ENCODE measurements at places on chromosomes 4 and X. TPM values are rescaled to one million over a fixed set of nuclear protein-coding genes. Genes with fewer than 3 reads are reported as not detected.
A peak's percentile ranks its signal among the peaks of the same experiment; 100 is the strongest.

Gene HSFX3
- total RNA-seq = not detected

Gene SATL1
- not detected for total RNA-seq

DNA sequence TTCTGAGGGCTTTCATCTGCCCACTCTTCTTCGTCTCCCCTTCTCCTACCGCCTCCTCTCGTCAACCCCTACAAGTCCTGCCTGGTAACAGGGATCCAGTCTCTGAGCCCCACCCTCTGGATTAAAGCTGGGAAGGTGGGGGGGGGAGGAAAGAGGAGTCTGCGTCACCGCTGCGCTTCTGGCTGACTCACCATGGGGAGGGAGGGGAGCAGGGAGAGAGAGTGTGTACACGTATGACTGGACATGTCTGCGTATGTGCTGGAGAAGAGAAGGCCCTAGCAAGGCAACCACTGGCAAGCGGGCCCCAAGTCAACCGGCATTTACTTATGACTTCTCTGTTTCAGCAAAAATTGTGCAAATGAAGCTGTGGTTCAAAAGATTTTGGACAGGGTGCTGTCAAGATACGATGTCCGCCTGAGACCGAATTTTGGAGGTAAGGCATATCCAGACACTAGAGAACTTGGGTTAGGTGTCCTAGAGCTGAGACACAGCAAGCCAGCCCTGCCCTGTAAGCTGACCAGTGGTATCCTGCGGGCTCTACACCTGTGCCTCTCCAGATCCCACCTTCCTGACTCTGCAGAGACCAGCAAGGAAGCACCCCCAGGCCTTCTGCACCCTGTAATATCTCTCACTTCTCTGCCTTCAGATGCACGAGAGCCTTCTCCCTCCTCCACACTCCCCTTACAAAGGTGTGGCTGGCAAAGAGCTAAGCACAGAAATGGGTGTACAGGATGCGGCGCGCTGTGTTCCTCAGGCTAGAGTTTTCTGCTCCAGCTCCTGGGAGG is 2.5 kb downstream of the GABRQ start:
- DNase-seq = no peak

DNA sequence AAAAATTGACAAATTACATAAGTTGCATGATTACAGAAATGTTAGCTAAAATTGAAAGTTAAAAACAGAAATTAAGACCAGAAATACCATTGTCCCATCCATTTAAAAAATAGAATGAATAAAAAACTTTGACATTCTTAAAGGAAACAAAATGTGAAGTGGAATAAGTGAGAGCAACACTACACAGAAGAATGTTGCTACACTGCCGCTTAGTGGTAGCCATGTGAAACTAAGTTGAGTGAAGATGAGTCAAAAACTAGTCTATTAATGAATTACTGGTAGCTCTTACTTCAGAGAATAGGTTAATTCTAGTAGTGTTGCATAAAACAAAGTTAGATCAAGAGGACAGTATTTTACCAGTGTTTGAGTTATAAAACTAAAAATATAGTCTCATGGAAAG is 571.0 kb upstream of the KLHL4 start:
- peak; percentile 7 for DNase-seq

- DNase-seq = no peak
Measured at GRCh38 chr4:164524789-164525188, 229.1 kb upstream of the SMIM31 start.

DNA sequence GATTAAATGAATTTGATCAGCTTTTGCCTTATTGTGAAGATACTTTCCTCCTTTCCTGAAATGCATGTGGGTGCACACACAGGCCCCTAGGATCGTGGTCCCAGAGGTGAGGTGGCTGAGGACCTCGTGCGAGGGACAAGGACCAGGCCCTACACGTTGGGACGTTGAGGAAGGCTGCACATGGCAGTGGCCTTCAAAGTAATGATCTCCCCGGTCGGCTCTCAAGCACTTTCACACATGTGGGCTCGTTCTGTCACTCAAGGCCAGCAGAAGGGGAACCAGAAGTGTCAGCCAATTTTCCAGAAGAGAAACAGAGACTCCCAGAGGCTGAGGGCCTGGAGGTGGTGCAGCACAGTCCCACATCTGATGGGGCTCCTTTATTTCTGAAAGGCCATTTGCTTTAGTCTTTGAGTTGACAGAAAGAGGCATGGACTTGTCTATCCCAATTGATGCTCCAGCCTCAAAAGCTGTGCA is 196.8 kb downstream of the AFAP1 start:
- no peak for DNase-seq

DNA sequence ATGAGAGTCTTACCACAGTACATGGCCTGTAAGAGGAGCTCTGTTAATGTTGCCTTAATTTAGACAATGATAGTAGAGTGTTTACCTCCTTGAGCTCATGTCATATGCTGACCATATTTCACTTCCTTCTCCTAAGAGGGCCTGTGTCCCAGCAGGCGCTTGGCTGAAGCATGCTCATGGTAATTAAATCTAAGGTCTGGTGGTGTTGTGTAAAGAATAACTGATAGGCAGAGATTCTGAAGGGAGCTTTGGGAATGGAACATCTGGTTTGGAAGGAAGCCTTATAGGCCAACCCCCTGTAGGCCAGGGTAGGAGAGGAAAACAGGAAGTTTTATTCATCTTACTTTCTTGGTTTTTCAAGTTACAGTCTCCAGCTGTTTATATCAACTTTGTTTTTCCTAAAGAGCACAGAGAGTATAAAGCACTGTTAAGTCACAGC is 300.2 kb downstream of the USP46 start:
- no peak for DNase-seq

DNA sequence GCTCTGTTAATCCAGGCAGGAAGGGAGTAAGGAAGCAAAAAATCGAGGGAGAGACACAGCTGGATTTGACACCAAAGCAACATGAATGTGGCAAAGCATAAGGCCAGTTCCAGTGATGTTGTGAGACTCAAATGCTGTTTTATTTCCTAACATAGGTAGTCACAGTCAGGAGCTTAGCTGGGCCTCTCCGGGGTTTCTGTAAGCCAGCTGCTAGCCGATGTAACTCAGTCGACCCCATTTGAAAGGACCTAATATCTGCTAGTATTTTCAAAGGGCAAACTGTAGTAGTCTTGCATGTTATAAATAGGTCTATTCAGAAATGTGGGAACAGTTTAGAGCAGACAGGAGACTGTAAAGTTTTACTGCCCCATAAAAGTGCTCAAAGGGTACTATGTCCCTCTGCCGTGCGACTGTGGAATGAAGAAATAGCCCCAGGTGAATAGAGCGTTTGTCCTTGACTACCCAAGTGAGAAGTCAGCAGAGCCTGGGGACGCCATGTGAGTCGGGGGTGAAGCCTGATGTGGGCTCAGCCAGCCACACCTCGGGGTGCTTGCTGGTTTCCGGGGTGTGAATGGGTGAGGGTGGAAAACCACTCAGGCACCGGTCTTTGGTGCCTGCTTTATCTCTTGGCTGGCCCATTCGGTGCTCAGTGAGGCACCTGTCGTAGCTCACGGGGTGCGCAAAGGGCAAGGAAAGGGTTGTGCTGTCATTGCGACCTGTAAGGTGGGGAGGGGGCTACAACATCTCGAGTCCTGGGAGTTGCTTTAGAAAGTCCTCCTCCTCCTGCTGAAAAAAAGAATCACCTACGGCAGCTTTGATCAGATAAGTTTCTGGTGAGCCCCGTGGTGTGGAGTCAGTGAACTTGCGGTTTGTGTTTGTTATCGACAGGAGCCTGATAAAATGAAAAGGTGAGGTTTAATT is 745 bp downstream of the TRIM2 start:
- no peak for DNase-seq

DNA sequence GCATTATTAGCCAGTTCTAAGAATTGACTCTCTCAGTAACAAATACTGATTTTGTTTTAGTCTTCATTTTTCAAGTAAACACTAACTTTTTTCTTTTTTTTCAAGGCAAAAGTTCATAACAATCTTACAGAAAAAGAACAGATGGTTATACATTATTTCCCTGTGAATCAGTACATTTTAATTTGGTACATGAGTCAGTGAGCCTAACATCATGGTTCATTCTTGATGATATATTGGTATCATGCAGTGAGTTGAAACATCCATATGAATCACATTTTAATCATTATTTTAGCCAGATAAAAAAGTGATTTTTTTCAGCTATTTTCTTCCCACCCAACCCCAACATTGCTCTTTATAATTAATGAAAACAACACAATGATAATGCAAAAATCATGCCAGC is 184.3 kb upstream of the TACR3 start:
- DNase-seq = no peak
